Cortex of kidney (tissue), 1 donor: ENCODE measurements at places on chromosomes 7 and 10.

- no peak for DNase-seq
These were observed 318.2 kb upstream of the CELF2 start for GRCh38 chr10:10699427-10699826.

DNA sequence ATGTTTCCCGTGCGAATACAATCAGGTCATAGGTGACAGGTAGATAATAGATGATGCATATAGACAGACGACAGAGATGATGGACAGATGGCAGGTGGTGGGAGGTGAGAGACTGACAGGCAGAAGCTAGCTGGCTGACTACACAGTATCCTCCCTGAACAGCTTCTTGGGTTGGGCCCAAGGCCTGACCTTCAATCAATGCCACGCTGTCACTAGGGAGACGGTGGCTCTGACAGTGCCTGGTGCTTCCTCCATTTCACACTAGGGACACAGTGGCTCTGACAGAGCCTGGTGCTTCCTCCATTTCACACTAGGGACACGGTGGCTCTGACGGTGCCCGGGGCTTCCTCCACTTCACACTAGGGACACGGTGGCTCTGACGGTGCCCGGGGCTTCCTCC lies 200.1 kb downstream of the DIP2C start:
- DNase-seq = no peak

DNA sequence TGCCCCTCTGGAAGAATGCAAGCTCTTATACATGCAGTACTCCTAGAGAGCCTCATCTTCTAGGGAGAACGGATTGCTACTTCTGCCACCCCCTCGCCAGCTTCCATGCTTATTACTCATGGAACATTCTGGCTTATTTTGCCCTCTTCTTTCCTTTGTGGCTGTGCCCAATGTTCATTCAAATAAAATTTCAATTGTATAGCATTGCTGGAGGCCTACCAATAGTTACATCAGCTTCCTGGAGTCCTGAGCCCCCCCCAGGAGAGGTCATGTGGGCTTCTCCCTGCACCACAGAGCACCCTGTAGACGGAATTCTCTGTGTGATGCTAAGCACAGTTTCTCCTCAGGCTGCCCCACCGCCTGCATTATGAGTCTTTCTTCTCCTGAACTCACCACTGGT lies 1094.0 kb downstream of the KCNMA1 start:
- DNase-seq = no peak

DNA sequence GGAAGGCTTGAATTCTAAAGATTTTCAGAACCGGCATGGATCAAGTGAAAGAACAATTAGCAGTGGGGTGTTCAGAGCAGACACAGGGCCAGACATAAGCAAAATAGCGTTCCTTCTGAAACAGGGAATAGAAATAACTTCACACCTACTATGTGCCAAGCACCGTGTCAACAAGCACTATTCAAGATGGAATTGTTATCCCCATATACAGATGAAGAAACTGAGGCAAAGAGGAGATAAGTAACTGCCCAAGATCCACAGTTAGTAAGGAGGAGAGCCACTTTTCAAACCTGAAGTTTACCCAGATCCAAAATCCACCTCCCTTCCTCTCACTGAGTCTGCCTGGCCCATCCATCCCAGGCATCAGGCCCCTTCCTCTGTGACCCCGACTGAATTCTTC lies 73.6 kb upstream of the PIK3CG start:
- no peak for DNase-seq
